Activated CD4-positive, alpha-beta T cell treated with anti-CD3 and anti-CD28 coated beads, Interleukin-2, amount 10 ng/mL, durations not matched to agents 7 days and 5 days (primary cell): ENCODE measurements at places on chromosomes 2 and 18. TPM values are rescaled to one million over a fixed set of nuclear protein-coding genes. Genes with fewer than 3 reads are reported as not detected.

DNA sequence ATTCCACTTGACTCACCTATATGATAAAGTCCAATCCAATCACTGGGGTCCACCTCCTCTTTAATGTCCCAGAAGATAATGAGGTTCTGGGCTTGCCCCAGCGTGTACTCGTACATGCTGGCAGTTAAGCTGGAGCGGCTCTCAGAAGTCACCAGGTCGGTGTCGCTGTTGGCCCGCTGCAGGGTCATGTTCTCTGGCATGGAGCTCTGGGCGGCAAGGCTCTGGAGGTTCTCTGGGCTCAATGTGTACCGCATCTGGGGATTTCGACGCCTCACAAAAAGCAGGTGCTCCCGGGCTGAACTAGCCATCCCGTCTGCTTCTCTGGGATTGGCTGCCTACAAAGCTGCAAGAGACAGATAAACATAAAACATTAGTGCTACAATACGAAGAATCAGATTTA lies 206.4 kb upstream of the CCDC150 start:
- H3K4me3 ChIP-seq, result no peak overlapping the region
- no peak for DNase-seq
- peaks cover 13% of the 10 kb centered on the region for H3K27me3 ChIP-seq
- peaks cover 6% of the 10 kb centered on the region for H3K4me1 ChIP-seq
- H3K36me3 ChIP-seq, result no peaks in the 10 kb centered on the region

DNA sequence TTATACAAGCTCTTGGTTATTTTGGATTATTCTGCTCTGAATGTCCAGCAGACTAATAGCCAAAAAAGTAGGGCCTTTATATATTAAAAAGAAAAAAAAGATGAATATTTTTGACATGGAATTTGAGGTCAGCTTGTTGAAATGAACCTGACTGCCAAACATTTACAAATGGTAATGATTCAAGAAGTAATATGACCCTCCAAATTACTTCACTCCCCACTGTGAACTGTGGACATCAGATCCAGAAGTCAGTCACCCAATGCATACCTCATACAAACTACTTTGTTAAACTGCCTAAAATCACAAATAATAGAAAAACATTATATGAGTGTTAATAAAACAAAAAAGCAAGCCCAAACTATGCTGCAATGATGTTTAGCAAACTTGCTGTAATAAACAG lies 10.0 kb downstream of the EPG5 start:
- peaks cover 43% of the 10 kb centered on the region for H3K36me3 ChIP-seq
- H3K4me1 ChIP-seq, result peaks cover 21% of the 10 kb centered on the region
- no peak overlapping the region for H3K27ac ChIP-seq
- H3K27me3 ChIP-seq, result no peaks in the 10 kb centered on the region
- DNase-seq, result no peak
- no peak overlapping the region for H3K4me3 ChIP-seq

DNA sequence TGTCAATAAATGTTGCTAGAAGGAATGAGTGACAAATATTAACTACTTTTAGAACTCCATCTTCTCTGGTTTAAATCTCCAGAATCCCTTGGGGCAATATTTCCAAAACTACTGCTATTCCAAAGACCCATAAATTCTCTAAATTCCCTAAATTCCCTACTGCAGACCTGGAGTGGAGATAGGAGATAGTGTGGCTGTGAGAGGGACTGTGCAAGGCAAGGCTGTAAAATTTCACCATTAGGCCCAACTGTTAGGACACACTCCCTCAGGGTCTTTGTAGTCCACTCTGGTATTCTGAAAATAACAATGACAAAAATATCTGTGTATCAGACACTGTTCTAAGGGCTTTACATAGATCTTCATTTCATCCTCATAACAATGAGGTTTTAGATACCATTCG lies 67.9 kb downstream of the MYL12B start:
- peaks cover 6% of the 10 kb centered on the region for H3K27me3 ChIP-seq

DNA sequence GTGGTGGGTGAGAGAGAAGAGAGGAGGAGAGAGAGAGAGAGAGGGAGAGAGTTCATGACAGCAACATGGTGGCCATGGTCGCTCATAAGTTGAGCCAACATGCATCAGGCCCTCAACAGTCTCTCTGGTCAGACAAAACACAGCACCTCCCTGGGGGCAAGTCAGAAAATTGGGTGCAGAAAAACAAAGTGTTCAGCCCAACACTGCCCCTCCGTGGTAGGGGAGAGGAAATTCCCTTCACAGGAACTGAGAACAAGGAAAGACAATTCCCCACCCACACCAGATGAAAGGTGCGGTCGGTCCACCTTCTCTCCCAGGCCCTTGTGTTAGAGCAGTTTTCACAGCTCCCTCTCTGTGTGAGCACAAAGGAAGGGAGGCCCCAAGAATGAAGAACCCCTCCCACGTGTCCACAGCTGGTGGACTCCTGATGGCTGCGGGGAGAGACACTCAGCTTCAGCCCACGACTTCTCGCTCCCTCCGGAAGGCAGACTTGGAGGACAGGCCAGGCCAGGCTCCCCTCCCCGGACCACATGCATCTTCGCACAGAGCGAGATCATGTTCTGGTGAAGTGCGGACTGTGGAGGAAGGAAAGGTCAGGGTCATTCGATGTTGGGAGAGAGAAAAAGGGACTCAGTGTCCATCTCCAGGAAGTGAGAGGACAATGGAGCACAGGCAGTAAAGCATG lies 181.7 kb downstream of the ANAPC1 start:
- H3K4me1 ChIP-seq, result peaks cover 69% of the 10 kb centered on the region
- H3K27ac ChIP-seq, result no peak overlapping the region
- H3K4me3 ChIP-seq, result no peak overlapping the region
- peaks cover under 1% of the 10 kb centered on the region for H3K27me3 ChIP-seq

- no peak overlapping the region for H3K4me3 ChIP-seq
- no peak for DNase-seq
- no peaks in the 10 kb centered on the region for H3K36me3 ChIP-seq
- no peak overlapping the region for H3K27ac ChIP-seq
- no peaks in the 10 kb centered on the region for H3K4me1 ChIP-seq
Observed at GRCh38 chr2:128901572-128902391, 583.1 kb upstream of the HS6ST1 start.

DNA sequence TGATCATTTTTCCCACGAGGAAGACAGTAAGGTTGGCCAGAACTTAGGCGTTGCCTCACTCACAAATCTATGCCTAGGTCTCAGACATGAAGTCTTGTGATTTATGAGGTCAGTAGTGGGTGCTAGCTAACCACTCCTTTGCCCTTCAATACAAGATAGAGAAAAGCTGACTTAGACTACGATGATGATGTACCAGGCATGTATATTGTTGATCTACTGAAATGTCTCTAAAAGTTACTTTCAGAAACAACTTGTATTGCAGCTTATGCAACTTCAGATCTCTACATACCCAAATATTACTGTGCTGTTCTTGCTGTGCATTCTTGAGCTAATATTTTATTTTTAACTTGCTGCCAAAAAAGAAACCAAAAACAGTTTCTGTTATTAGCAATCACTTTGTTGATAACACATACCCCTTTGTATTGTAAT lies 30.6 kb downstream of the MAPRE2 start:
- no peak for DNase-seq
- H3K27me3 ChIP-seq, result no peaks in the 10 kb centered on the region
- peaks cover 8% of the 10 kb centered on the region for H3K4me1 ChIP-seq
- peaks cover 24% of the 10 kb centered on the region for H3K36me3 ChIP-seq

- H3K36me3 ChIP-seq, result no peaks in the 10 kb centered on the region
- no peak overlapping the region for H3K4me3 ChIP-seq
- no peak overlapping the region for H3K27ac ChIP-seq
Observed at GRCh38 chr2:109592905-109593304, 20.9 kb downstream of the SEPTIN10 start.

GRCh38 chr18:13592246-13592645 lies 134.1 kb downstream of the FAM210A start:
- H3K27ac ChIP-seq, result no peak overlapping the region
- no peak overlapping the region for H3K4me3 ChIP-seq
- H3K36me3 ChIP-seq, result peaks cover 45% of the 10 kb centered on the region
- peaks cover 52% of the 10 kb centered on the region for H3K4me1 ChIP-seq

- peaks cover 24% of the 10 kb centered on the region for H3K27me3 ChIP-seq
- H3K4me3 ChIP-seq, result no peak overlapping the region
- peak; percentile 83 for DNase-seq
- no peaks in the 10 kb centered on the region for H3K36me3 ChIP-seq
Observed at GRCh38 chr2:85826990-85827878, 61.6 kb downstream of the ST3GAL5 start.

DNA sequence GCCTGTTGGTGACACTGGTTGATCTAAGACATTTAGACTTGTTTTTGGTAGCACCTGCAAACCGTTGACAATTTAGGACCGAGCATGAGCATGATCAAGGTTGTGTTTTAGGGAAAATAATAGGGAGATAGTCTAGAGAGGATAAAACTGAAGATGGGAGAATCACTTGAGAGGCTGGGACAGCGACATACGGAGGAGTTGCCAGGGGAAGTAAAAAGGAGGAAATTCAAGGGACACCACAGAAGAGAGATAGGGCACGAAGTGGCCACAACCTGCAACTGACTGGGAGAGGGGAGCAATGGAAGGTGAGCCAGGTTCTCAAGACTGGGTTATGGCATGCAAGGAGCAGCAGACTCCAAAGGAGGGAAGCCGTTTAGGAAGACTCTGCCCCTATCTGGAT lies 1.4 kb upstream of the ATP8B1 start:
- no peak overlapping the region for H3K27ac ChIP-seq
- no peaks in the 10 kb centered on the region for H3K36me3 ChIP-seq
- peaks cover 11% of the 10 kb centered on the region for H3K4me1 ChIP-seq
- no peak overlapping the region for H3K4me3 ChIP-seq
- no peak for DNase-seq

DNA sequence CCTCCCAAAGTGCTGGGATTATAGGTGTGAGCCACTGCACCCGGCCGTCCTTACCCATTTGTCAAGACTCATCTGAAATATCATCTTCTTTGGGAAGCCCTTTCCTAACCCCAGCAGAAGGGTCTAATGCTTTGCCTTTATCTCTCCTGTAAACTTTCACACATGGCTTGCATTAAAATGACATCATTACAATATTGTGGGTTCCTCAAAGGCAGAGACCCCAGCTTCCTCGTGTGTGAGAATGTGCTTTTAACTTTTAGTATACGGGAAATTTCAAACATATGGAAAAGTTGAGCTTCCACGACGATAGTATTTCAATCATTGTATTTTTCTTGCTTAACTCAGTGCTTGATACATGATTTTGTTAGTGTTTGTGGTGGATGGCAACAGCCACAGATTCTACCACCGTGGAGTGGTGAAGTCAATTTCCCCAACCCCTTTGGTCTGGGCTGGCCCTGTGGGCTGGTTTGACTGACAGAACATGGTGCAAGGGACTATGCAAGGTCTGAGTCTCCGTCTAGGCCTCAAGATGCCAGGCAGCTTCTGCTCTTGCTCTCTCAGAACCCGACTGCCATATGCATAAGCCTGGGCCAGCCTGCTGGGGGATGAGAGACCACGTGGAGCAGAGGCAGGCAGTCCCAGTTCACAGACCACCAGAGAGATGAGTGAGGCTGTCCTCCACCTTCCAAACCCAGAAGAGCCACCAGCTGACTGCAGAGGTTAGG lies 39.9 kb downstream of the NGEF start:
- no peak overlapping the region for H3K27ac ChIP-seq
- no peak for DNase-seq
- H3K4me1 ChIP-seq, result no peaks in the 10 kb centered on the region
- H3K36me3 ChIP-seq, result no peaks in the 10 kb centered on the region
- no peaks in the 10 kb centered on the region for H3K27me3 ChIP-seq

DNA sequence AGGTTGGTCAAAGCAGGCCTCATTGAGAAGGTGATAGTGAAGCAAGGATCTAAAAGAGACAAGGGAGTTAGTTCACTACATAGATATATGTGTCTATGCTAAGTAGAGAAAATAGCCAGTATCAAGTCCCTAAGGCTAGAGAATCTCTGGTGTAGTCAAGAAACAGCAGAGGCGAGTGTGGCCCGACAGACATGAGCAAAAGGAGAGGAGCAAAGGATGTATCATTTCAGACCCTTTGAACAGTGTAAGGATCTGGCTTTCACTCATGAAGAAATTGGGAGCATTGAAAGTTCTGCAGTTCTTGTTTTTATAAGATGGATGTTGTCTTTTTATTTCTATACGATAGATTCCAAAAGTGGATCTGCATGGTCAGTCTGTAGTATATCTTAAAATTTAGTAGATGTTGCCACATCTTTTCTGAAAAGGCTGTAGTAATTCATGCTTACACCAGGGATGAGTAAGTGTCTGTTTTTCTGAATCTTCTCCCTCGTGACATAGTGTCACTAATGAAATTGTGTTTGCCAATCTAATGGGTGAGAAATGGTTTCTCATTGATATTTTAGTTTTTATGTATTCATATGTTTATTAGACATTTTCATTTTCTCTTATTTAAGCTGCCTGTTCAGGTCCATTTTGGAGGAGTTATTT lies 18.8 kb downstream of the SP100 start:
- peaks cover 56% of the 10 kb centered on the region for H3K4me1 ChIP-seq
- H3K27me3 ChIP-seq, result no peaks in the 10 kb centered on the region
- H3K4me3 ChIP-seq, result no peak overlapping the region
- no peak for DNase-seq
- H3K27ac ChIP-seq, result peak overlapping the region; percentile 7

DNA sequence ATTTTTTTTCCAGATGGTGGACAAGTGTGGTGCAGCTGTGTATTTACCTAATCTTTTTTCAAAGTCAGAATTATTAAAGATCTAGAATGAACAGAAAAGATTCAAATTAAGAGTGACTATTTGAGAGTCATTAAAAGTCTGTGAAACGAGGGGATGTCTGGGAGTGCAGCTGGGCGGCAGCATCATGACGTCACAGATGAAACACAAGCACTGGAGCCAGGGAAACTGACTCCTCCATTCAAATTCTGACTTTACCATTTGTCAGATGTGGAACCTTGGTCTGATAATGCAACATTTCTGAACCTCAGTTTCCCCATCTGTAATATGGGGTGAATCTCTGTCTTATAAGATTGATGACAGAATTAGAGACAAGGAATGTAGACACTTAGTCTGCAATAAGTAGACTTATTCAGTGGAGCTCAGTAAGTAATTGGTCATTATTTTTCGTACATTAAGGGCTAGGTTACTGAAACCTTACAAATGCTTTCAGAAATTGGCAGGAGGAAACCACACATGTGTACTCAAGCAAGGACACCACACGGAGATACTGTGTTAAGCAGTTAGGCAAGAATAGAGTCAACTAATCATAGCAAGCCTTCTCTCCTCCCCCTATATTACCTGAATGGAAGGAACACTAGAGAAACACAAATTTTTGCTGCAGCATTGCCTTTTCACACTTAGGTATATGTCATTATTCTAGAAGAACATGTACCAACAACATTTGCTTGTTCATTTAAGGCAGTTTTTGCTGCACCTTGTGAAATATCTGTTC lies 27.8 kb upstream of the CXXC1 start:
- no peak overlapping the region for H3K27ac ChIP-seq
- DNase-seq, result no peak
- peaks cover 43% of the 10 kb centered on the region for H3K27me3 ChIP-seq
- H3K4me1 ChIP-seq, result peaks cover 8% of the 10 kb centered on the region
- no peak overlapping the region for H3K4me3 ChIP-seq

DNA sequence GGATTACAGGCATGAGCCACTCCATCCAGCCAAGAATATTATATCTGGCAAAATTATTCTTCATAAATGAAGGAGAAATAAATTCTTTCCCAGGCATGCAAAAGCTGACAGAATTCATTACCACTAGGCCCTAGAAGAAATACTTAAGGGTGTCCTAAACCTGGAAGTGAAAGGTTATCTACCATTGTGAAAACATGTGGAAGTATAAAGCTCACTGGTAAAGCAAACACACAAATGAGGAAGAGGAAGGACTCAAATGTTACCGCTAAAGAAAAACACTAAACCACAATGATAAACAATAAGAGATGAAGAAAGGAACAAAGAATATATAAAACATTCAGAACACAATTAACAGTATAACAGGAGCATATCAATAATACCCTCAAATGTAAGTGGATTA lies 171.8 kb downstream of the CAMKMT start:
- H3K36me3 ChIP-seq, result peaks cover 1% of the 10 kb centered on the region
- DNase-seq, result no peak
- no peak overlapping the region for H3K4me3 ChIP-seq
- no peaks in the 10 kb centered on the region for H3K27me3 ChIP-seq
- no peaks in the 10 kb centered on the region for H3K4me1 ChIP-seq

Gene HOXD9
- total RNA-seq, result not detected

Gene ABHD1
- 0.25 TPM for total RNA-seq

Gene CTNNA2
- not detected for total RNA-seq

Gene ATOH8
- total RNA-seq, result 0.12 TPM
